IPS DF 6.9 (cell line): ENCODE measurements at places on chromosomes 11 and 22.

DNA sequence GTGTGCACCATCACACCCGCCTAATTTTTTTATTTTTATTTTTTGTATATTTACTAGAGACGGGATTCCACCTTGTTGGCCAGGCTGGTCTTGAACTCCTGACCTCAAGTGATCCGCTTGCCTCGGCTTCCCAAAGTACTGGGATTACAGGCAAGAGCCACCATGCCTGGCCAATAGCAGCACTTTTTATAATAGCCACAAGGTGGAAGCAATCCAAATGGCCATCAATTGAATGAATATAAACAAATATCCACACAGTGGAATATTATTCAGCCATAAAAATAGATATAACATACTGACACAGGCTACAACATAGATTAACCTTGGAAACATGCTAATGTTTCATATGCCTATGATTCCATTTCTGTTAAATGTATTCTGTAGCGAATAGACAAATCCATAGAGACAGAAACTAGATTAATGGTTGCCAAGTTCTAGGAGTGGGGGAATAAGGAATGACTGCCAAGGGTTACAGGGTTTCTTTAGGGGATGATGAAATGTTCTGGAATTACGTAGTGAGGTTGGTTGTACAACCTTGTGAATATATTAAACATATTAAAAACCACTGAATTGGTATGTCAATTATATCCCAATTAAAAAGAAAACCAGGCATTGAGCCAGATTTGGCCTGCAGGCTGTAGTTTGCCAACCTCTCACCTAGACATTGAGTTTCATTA is 4.8 kb downstream of the VPS51 start:
- no peak for DNase-seq

GRCh38 chr11:78262691-78263090 is 74.0 kb downstream of the USP35 start:
- DNase-seq, result no peak

DNA sequence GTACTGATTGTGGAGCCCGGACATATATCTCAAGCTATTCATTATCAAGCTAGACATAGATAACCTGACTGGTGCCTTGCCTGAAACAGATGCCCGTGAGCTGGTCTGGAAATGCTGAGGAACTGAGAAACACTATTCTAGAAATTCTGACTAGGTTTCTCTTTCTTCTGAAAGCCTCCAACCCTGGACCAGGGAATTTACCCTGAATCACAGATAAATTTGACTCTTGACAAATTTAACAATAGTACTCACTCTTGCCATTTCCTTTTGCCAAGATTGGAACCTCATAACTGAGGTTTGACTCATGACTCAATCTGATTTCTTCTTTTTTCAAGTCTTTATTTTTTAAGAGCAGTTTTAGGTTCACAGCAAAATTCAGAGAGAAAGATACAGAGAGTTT is 189.6 kb upstream of the SYN3 start:
- DNase-seq, result no peak

DNA sequence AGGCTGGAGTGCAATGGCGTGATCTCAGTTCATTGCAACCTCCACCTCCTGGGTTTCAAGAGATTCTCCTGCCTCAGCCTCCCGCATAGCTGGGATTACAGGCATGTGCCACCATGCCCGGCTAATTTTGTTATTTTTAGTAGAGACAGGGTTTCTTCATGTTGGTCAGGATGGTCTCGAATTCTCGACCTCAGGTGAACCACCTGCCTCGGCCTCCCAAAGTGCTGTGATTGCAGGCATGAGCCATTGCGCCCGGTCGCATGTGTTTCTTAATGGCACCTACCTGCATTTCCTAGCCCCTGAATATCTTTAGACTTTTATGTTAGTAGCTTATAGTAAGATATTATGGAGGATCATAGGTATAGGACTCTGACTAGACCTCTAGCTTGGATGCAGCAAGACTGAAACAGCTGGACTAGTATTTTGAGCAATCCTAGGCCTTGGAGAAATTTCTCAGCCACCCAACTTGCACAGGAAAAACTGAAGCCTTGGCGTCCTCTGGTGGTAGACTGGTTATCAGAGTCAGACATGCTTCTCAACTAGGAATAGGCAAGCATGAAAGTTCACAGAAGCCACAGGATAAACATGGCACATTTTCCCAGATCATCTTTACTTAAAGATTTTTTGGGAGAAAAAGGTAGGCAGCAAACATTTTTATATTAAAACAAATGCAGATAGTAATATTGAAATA is 22.7 kb upstream of the C1QTNF4 start:
- DNase-seq, result peak; percentile 29

GRCh38 chr11:12778240-12778905 is 104.2 kb downstream of the TEAD1 start:
- DNase-seq, result no peak

DNA sequence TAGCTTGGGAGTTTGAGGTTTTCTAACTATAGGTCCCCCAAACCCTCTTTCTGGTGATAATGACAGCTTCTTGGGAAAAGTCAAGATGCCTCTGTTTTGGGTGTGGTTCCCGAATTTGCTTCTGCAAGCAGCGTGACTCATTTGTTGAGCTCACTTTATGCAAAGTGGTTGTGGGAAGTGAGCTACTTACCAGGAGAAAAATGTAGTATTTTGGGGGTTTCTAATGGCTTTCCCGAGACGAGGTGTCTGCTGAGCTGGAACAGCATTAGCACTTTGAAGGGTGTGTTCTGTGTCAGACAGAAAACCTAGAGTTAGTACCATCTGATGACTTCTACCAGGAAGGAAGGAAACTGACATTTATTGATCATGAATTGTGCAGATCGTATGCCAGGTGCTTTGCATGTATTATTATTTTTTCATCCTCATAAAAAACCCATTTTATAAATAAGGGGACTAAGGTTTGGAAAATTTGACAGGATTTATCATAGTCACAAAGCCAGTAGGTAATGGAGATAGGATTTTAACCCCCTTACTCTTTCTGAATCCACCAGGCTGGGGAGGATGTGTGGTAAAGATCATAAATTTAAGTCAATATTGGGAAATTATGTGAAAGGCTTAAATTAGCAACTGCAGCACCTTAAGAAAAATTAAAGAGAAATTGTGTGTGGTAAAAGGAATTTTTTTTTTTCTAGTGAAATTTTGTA is 108.8 kb upstream of the CD44 start:
- no peak for DNase-seq

DNA sequence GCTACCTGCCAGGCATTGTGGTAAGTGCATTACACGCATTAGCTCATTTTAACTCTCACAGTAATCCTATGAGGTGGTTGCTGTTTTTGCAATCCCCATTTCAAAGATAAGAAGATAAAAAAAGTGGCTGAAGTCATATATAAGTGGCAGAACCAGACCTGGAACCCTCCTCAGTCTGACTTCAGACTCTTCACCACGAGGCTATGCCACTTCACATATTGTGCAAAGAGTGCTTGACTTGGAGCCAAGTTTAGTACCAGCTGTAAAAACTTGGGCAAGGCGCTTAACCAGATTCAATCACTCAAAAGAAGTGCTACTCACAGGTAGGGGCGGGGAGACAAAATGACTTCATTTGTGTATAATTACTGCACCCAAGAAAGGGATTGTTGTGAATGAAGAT is 15.3 kb downstream of the BPIFC start:
- DNase-seq, result no peak

DNA sequence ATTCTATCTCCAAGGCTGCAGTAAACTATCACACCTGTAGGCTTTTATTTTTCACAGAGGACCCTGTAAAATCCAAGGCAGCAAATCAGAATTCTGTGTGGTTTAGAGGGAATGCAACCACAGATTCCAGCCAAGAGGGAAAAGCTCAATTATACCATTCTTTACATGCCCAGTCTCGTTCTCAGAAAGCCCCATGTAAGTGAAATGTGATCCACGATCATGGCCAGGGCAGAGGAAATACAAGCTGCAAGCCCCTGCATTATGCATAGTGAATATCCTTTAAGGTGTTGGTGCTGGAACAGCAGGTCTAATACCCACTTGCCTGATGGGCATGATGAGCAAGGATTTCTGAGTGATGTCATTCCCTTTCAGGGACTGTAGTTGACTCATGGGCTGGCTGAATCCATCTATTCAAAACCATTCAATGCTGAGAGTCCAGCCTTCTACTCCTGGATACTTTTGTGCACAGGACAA is 198.7 kb upstream of the MTMR2 start:
- no peak for DNase-seq

DNA sequence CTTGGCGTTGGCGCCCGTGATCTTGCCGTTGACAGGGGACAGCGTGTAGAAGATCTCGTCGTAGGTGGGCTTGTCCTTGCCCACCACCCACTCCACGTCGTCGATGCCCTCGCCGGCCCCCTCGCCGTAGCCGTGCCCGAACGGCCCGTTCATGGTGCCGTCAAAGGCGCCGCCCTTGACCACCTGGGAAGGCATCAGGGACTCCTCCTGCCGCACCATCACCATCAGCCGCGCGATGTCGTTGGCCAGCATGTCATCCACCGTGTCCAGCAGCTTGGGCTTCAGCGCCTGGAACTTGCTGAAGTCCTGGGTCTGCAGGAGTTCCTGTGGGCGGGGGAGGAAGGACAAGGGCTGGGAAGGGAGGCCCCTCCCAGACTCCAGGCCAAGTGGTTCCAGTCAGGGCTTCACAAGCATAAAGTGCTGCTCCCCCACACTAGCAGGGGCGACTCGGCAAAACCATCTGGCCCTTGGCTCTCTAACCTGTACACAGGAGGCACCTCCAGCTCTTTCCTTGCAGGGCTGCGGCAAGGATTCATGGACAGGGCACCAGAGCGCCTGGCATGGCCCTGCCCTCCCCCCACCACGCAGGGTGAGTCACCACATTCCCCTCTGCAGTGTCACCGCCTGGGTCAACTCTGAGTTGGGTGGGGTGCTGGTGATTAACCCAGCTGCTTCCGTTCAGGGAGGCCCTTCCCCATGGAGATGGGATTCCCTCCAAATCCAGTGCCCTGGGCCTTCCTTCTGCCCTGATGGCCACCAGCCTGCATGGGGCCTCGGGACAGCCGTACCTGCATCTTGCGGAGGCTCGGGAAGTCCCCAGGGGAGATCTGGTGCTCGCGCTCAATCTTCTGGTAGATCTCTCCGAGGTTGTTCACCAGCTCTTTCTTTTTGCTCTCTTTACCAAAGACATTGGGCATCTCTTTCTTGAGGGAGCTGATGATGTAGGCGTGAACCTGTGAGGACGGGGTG is 10.4 kb upstream of the CDC42BPG start:
- no peak for DNase-seq

DNA sequence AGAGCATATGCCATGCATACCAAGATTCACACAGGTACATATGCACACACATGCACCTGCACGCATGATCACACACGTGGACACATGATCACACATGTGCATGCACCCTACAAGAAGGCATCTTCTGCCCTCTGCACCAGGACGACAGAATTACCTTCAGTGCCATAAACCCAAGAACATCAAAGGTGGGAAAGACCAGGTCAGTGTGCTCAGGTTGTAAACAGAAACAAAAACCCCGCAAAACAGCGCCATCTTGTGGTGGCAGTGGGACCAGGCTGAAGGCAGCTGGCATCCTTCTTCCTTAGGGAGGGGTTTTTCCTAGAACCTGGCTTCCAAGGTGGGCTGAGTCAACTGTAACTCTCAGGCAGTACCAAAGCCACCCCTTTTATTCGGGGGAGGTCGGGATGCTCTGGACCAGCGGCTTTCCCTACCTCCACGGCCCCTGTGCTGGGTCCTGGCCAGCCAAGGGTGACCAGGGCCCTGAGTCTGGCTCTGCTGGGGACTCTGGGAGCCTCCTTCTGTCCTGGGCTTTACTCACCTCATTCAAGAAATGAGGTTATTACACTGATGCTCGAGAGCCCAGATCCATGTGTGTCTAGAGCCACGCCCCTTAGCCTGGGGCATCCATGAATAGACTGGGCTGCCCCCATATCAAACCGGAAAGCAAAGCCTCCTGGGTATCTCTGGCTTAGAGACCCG is 69.4 kb upstream of the FGF3 start:
- DNase-seq, result peak; percentile 78

DNA sequence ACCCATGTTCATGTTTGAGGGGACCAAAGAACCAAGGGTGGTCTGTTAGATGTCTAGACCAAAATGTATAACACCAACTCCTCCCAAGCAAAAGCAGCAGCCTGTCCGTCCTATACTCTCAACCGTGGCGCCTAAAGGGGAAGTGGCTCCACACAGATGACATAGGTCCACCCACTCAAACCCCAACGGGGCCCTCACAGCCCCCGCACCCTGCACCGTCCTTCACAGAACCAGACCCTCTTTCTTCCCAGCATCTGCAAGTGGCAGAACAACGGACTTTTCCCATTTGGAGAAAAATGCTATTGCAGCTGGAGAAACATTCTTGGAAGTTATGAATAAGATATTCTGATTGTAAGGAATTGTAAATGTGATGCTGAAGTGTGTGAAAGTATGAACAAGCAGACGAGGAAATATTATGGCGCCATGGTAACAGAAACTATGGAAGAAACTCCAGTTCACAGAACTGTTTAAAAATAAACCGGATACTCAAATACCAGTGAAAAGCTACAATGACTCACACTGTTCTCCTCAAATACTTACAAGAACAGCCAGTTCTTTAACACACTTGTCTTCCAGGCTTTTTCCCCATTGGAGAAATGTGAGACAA is 76.5 kb upstream of the ARFGAP3 start:
- DNase-seq, result no peak

DNA sequence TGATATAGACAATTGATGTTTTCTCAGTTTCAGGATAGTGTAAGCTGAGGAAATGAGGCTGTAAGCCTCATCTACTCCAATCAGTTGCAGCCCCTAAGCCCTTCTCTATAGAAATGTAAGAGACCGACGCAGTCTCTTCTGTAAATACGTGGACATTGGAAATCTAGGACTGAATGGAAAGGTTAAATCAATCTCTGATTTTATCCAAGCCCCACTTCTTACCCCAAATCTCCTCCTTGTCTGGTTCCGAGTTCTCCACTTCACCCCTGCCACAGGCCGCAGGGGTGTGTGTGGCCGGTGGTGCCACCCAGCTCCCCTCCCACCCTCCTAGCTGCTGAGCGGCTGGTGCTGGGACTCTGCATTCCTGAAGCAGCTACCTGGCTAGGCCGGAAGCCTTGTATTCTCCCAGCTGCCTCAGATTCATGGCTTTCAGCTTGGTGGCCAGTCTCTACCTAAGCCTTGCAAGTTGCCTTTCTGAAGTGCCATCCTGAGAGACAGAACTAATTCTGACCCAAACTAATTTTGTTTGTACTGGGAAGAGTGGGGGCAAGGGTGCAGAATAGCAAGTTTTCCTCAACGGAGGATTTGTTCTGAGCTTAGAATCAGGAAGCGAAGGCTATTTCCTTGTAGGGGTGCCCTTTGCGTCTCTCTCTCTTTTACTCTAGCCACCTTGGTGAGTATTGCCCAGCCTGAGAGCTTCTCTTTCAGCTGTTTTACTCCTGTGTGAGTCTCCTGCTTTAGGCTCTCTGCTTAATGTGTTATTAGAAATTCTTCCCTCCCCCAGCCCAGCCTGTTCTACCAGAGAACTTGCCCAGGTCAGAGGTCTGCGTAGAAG is 749 bp downstream of the VWA5A start:
- DNase-seq, result peak; percentile 47

GRCh38 chr22:45612940-45613339 is 58.7 kb upstream of the ATXN10 start:
- no peak for DNase-seq

DNA sequence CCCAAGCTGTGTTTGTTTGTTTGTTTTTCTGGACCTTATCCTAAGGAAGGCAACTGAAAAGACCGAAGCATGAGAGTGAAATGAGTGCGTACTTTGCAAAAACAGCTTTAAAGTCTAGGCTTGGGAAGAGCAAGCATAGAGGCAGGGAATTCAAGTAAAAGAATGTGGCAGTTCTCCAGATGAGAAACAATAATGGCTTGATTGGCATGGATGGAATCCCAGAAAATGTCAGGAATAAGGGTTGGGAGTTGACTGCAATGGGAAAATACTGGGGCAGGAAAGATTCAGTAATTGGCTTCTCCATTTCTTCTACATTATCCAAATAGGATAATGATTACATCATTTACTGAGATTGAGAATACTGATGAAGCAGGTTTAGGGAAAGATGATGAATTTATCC is 17.5 kb downstream of the SAAL1 start:
- no peak for DNase-seq
